ENCODE measurements at places on chromosomes 1 and 21. TPM values are rescaled to one million over a fixed set of nuclear protein-coding genes. Genes with fewer than 3 reads are reported as not detected.
A peak's percentile ranks its signal among the peaks of the same experiment; 100 is the strongest.

IL20 gene
- total RNA-seq: not detected

DCST1 gene
- total RNA-seq: not detected

TMPRSS2 gene
- total RNA-seq: not detected

DNA sequence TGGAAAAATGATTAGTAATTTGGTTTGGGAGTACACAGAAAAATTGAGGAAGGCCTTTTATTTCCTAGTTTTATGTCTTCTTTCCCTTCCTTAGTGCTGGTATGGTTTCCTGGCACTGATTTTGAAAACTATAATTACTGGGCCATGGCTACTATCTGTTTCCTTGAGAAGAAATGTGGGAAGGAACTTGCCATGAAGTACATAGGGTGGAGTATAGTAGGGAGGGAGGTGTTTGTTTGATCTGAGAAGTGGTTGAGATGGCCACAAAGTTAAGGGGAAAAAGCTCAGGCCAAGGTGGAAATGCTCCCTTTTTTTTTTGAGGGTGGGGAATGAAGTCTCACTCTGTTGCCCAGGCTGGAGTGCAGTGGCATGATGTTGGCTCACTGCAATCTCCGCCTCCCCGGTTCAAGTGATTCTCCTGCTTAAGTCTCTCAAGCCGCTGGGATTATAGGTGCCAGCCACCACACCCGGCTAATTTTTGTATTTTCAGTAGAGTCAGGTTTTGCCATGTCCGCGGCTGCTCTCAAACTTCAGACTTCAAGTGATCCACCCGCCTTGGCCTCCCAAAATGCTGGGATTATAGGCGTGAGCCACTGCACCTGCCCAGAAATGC, 11.3 kb downstream of the HJV start:
- DNase-seq: no peak

GRCh38 chr21:34183331-34183928, 110.1 kb downstream of the MRPS6 start:
- DNase-seq: no peak

- DNase-seq: no peak
These were observed 22.4 kb downstream of the PRCC start for GRCh38 chr1:156789621-156790318.

GRCh38 chr1:163055531-163055930, 13.6 kb upstream of the RGS4 start:
- no peak for DNase-seq

DNA sequence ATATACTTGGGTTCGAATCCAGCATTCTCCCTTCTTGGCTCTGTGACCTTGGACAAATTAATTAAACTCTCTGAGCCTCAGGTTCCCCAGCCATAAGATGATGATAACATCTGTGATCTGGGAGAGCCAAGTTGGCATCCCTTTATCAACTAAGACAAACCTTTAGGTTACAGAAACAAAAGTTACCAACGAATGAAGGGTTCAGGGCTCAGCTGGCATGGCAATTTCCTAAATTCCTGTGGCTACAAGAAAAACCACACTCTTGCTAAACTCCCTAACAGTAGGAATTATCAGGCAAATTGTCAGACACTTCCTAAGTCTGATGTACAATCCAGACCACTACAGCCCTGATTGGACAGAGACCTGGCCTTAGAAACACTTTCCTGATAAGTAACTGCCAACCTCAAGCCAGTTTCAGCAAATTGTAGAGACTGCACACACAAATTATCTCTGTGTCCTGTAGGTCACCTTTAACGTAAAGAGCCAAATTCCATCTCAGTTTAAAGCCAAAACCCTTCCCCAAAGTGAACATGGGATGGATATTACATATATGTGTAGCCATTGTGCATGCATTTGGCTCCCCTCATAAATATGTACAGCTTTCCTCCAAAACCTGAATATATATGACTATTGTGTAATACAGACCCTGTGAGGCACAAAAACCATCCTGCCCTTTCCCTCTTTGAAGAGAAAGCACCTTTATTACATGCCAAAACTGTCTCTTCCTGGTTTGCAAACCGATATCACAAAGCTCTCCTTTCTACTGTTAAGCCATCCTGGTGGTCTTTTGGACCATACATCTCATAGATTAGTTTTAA, 39.5 kb upstream of the EDARADD start:
- no peak for DNase-seq

DNA sequence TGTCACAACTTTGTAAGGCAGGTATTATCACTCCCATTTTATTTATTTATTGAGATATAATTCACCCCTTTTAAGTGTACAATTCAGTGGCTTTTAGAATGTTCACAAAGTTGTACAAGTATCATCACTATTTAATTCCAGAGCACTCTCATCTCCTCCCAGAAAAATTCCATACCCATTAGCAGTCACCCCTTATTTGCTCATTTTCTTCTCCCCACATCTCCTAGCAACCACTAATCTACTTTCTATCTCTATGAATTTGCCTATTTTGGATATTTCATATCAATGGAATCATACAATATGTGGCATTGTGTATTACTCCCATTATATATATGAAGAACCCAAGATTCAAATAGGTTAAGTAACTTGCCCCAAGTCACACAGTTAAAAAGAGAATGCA, 7.0 kb downstream of the DSTYK start:
- peak; percentile 54 for DNase-seq
